ENCODE measurements at places on chromosomes 2 and 18. TPM values are rescaled to one million over a fixed set of nuclear protein-coding genes. Genes with fewer than 3 reads are reported as not detected.

DNA sequence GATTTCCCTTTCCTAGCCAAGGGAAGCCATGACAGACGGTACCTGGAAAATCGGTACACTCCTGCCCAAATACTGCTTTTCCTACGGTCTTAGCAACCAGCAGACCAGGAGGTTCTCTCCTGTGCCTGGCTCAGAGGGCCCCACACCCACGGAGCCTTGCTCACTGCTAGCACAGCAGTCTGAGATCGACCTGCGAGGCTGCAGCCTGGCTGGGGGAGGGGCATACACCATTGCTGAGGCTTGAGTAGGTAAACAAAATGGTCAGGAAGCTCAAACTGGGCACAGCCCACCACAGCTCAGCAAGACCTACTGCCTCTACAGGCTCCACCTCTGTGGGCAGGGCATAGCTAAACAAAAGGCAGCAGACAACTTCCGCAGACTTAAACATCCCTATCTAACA is 6.8 kb upstream of the CD207 start:
- DNase-seq = no peak

- DNase-seq = no peak
Observed at GRCh38 chr2:229620759-229621158, 93.6 kb downstream of the DNER start.

DNA sequence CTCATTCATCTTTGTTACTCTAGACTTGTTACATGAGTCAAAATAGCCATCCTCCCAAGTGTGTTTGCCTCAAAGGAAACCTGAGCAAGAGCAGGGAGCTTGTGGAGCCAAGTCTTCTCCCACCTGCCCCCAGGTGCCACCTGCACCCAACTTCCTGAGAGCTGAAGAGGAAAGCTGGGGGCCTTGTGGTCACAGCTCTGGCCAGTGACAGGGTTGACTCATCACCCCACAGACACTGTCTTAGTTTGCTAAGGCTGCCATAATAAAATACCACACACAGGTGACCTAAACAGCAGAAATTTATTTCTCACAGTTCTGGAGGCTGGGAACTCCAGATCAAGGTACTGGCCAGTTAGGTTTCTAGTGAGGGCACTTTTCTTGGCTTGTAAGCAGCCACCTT is 99.6 kb downstream of the TPGS2 start:
- no peak for DNase-seq

- no peak for DNase-seq
Observed at GRCh38 chr2:136703214-136703613, 62.1 kb upstream of the THSD7B start.

GRCh38 chr18:47387864-47388263 is 136.4 kb upstream of the SKOR2 start:
- DNase-seq = no peak

DNA sequence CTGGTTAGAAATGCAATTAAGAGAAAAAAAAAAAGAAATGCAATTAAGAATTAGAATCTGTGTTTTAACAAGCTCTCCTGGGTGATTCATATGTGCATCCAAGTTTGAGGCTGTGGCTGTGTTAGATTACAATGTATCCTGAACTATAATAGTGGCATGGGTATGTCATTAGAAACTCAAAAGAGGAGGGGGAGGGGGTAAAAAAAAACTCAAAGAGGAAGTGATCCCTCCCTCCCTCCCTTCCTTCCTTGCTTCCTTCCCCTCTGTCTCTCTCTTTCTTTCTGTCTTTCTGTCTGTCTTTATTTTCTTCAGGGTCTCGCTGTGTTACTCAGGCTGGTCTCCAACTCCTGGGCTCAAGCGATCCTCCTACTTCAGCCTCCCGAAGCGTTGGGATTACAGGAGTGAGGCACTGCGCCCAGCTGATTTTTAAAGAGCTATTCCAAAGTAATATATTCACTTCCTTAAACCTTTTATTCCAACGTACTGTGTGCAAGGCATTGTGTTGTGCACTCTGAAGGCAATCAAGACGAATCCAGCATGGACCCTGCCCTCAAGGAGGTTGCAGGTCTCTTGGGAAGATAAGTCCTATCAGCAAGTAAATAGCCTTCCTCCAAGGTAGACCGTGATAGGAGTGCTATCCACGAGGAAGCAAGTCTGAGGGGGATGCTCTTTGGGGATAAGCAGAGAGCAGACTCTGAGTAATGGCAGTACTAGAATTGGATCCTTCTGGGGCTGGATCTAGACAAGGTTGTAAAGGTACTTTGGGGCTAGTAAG is 35.9 kb upstream of the MCFD2 start:
- DNase-seq = no peak

DNA sequence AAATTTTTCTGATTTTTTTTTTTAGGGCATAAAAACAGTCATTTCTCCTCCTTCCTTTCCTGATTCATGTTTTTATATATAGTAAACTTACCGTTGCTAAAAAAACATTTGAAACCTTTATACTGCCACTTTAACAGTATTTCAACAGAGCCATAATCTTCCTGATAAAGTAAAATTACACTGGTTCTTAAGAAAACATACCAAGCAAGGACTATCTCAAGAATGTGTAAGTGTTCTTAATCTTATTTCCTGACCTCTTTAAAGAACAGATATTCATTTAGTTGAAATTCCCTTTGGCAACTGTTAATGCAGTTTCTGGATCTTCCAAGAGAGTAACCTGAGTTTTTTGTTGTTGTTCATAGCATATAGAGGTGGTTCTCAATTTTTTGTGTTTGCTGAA is 26.6 kb upstream of the COLEC12 start:
- no peak for DNase-seq

UXS1 gene
- polyA plus RNA-seq = 55.9 TPM

All from SK-N-SH (cell line).